AG04450 (cell line): ENCODE measurements at places on chromosomes 11 and 22. TPM values are rescaled to one million over a fixed set of nuclear protein-coding genes. Genes with fewer than 3 reads are reported as not detected.

Gene CD3D
- not detected in 2 replicates for polyA plus RNA-seq

DNA sequence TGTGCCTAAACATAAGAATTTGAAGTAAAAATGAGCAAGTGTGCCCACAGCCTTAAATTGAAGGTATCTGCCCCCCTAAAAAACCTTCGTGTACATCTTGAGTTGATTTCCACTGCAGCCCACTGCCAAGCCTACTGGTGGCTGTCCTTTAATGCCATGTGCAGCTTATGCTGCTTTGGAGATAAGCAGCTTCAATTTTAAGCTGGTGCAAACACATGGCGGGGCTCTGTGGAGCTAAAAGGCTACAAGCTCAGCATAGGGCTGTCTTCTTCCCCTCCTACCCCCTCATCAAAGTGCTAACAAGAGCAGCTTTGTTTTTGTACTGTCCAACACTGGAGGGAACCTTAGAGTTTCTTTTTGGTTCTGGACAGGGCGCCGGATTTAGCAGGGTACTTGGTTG, 128.5 kb upstream of the LMO1 start:
- no peak for DNase-seq

Gene MOB2
- 19.9 and 29.7 TPM in 2 replicates for polyA plus RNA-seq

Gene APOA1
- not detected in 2 replicates for polyA plus RNA-seq

- DNase-seq: no peak
These were observed 90.9 kb downstream of the EXT2 start for GRCh38 chr11:44186321-44186930.

DNA sequence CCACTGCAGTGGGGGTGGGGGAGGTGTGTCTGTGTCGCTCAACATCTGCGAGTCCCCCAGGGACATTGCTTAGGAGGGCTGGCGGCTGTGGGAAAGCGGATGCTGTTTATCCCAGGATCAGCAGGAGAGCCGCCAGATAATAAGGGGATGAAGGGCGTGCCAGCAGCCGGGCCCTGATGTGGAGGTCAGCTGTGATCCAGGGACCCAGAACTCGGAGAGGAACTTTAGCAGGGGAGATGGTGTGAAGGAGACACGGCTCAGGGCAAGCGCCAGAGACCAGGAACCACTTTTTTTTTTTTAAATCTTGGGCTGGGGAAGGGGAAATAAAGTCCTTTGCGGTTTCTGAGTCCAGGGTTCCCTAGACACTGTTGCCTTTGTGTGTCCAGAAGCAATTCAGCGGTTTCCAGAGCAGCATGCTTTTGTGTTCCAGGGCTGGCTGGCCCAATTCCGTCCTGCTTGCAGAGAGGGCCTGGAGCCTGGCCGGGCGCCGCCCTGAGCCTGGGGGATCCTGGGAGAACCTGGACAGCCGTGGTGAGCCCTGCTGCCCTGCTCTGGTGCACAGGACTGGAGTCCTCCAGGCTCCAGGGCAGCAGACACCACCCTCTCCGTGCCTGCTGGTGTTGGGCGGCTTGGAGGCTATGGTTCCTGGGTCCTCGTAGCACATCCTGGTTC, at the start of gene GRAMD4:
Gene GRAMD4 (plus strand): TSS at position 557 of the 672 bp plus-strand sequence. CDS start 6,414 bp downstream, outside the sequence.
- no peak for DNase-seq

GRCh38 chr11:34558211-34558610, 44.6 kb upstream of the ELF5 start:
- DNase-seq: no peak

GRCh38 chr11:46305295-46305694, 27.8 kb downstream of the CREB3L1 start:
- DNase-seq: no peak

DNA sequence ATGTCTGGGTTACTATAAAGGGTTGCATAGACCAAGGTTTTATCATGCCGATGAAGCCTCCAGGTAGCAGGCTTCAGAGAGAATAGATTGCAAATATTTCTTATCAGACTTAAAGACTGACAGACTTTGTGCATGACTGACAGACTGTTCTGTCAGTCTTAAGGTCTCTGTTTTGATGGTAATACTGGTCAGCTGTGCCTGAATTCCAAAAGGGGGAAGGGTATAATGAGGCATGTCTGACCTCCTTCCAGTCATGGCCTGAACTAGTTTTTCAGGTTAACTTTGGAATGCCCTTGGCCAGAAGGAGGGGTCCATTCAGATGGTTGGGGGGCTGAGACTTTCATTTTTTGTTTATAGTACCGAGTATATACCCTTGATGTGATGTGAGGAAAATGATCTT, 4.7 kb upstream of the KCTD14 start:
- DNase-seq: no peak
